ENCODE measurements at places on chromosomes 16 and 17. TPM values are rescaled to one million over a fixed set of nuclear protein-coding genes. Genes with fewer than 3 reads are reported as not detected.

The NOB1 gene
- total RNA-seq = 25.7 TPM

The HNF1B gene
- total RNA-seq = 0.99 TPM

The SUPT6H gene
- 65.2 TPM for total RNA-seq

The KRT12 gene
- total RNA-seq = not detected

The KRTAP2-1 gene
- total RNA-seq = not detected

The ARHGAP44 gene
- total RNA-seq = 1.4 TPM

Data from glomerular endothelial cell (primary cell).